IMR-90 (cell line): ENCODE measurements at places on chromosomes 2 and 18. TPM values are rescaled to one million over a fixed set of nuclear protein-coding genes. Genes with fewer than 3 reads are reported as not detected.
A peak's percentile ranks its signal among the peaks of the same experiment; 100 is the strongest.

GRCh38 chr2:161421686-161422085 lies 5.6 kb downstream of the TBR1 start:
- H3K4me1 ChIP-seq, result peaks cover 2% of the 10 kb centered on the region; the same call in 1 of the 2 replicates
- DNase-seq, result no peak
- H3K4me3 ChIP-seq, result no peak overlapping the region
- H3K27me3 ChIP-seq, result peaks cover 91% of the 10 kb centered on the region

DNA sequence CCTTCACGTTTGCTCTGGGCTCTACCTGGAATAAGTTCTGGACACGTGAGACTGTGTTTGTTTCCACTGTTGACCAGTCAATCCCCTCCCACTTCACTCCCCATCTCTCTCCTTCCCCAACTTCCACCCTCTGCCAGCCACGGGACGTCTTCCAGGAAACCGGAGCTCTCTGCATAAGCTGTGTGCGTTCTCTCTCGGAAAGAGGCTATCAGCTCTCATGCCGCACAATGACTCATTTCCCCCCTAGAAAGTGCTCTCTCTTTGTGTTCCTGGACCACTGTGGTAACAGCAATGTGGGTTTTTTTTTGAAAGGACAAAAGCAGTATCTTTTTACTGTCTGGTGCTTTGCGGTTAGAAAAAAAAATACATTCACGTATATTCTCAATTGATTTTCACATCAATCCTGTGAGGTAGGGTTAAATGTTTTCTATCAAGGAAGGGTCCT lies 10.2 kb downstream of the PROKR1 start:
- H3K4me3 ChIP-seq, result no peak overlapping the region
- no peak overlapping the region for H3K27ac ChIP-seq
- H3K36me3 ChIP-seq, result no peaks in the 10 kb centered on the region
- H3K4me1 ChIP-seq, result no peaks in the 10 kb centered on the region
- peaks cover 47% of the 10 kb centered on the region for H3K27me3 ChIP-seq

- H3K36me3 ChIP-seq, result no peaks in the 10 kb centered on the region
- no peaks in the 10 kb centered on the region for H3K4me1 ChIP-seq
- no peak overlapping the region for H3K27ac ChIP-seq
- no peak overlapping the region for H3K4me3 ChIP-seq
- H3K27me3 ChIP-seq, result no peaks in the 10 kb centered on the region
- DNase-seq, result no peak
Measured at GRCh38 chr2:153222231-153223165, 256.1 kb downstream of the RPRM start.

Gene TMBIM1
- 81.2 and 84.6 TPM in 2 replicates for polyA plus RNA-seq

GRCh38 chr2:71672826-71673795 lies 219.8 kb downstream of the DYSF start:
- no peak overlapping the region for H3K27ac ChIP-seq
- H3K4me1 ChIP-seq, result no peaks in the 10 kb centered on the region
- H3K36me3 ChIP-seq, result no peaks in the 10 kb centered on the region
- no peak overlapping the region for H3K4me3 ChIP-seq
- no peak for DNase-seq
- H3K27me3 ChIP-seq, result peaks cover 6% of the 10 kb centered on the region

Gene ASB18
- polyA plus RNA-seq, result not detected in 2 replicates

Gene TXNDC2
- polyA plus RNA-seq, result 0.16 TPM in 1 of 2 replicates, not detected in the other

DNA sequence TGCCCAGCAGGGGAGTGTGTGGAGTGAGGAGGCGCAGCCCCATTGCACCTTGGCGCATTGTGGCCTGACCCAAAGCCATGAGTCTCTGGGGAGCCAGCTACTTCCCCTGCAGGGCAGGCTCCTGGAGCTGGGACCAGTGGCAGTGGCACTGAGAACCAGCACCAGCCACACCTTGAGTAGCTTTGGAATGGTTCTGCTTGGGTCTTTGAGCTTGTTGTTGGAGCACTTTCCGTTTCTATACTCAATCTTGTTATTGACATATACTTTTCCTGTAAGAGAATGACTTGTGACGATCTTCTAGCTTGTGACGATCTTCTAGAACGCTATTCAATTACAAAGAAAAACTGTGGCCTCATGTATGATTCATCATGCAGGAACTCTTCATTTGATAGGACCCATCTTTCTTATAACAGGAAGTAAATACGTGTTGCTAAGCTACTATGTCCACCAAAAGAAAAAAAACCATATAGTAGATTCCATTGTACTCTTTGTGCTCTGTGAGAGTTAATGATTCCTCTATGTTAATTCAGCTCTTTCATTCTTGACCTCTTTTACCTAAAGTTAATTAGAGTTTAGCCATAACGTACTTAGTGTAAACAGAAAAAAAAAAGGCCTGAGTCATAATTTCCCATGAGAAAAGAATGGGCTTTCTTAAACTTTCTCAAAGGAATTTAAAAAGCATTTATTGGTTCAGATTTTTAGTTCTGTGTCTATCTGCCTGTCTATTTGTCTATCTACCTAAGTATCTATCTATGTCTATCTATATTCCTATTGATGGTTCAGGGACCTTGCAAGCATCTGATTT lies 113.1 kb downstream of the GATA6 start:
- H3K4me1 ChIP-seq, result peaks cover 8% of the 10 kb centered on the region
- no peak overlapping the region for H3K4me3 ChIP-seq
- peak overlapping the region; percentile 16; the same call in 1 of the 2 replicates for H3K27ac ChIP-seq
- peak; percentile 96 for DNase-seq
- no peaks in the 10 kb centered on the region for H3K36me3 ChIP-seq

Gene ZNF514
- 4.4 and 5.3 TPM in 2 replicates for polyA plus RNA-seq

- peaks cover 9% of the 10 kb centered on the region for H3K4me1 ChIP-seq
- peak; percentile 96 for DNase-seq
- H3K27me3 ChIP-seq, result no peaks in the 10 kb centered on the region
Measured at GRCh38 chr2:20141056-20141762, 83.7 kb downstream of the SDC1 start.

- H3K27ac ChIP-seq, result no peak overlapping the region
- no peak for DNase-seq
- peaks cover 29% of the 10 kb centered on the region for H3K27me3 ChIP-seq
- no peak overlapping the region for H3K4me3 ChIP-seq
Measured at GRCh38 chr18:23810396-23810795, 121.1 kb downstream of the LAMA3 start.

DNA sequence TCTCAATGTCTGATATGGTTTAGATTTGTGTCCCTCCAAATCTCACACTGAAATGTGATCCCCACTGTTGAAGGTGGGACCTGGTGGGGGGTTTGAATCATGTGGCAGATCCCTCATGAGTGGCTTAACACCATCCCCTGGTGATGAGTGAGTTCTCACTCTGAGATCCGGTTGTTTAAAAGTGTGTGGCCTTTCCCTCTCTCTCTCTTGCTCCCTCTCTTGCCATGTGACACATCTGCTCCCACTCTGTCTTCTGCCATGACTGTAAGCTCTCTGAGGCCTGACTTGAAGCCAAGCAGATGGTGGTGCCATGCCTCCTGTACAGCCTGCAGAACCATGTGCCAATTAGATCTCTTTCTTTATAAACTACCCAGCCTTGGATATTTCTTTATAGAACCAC lies 108.8 kb downstream of the RBMS1 start:
- H3K4me3 ChIP-seq, result no peak overlapping the region
- H3K36me3 ChIP-seq, result peaks cover 3% of the 10 kb centered on the region; the same call in 1 of the 2 replicates
- H3K4me1 ChIP-seq, result peaks cover 40% of the 10 kb centered on the region
- no peak for DNase-seq
- H3K27me3 ChIP-seq, result no peaks in the 10 kb centered on the region

DNA sequence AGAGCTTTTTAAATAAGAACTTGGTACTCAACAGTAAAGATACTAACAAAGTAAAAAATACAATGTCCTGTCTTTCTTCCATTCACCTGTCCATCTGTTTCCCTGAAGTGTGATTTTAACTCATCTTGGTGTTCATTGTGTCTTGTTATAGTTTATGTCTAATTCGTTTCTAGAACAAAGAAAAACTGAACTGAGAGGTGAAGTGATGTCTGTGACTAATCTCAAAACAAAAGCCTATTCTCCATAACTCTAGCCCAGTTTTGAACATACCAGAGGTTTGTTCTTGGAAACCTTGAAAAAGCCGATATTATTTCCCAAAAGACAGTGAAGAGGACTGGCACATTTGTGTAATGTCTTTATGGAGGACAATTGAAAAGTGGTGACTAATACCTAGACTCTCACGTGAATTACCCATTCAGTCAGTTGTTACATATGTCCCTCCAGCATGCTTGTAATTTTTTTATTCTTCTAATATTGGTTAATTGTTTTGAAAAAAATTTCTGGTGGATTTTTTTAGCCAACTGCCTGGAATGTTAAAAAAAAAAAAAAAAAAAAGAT lies 725.8 kb downstream of the SATB2 start:
- no peak for DNase-seq
- H3K27ac ChIP-seq, result no peak overlapping the region
- no peaks in the 10 kb centered on the region for H3K36me3 ChIP-seq

DNA sequence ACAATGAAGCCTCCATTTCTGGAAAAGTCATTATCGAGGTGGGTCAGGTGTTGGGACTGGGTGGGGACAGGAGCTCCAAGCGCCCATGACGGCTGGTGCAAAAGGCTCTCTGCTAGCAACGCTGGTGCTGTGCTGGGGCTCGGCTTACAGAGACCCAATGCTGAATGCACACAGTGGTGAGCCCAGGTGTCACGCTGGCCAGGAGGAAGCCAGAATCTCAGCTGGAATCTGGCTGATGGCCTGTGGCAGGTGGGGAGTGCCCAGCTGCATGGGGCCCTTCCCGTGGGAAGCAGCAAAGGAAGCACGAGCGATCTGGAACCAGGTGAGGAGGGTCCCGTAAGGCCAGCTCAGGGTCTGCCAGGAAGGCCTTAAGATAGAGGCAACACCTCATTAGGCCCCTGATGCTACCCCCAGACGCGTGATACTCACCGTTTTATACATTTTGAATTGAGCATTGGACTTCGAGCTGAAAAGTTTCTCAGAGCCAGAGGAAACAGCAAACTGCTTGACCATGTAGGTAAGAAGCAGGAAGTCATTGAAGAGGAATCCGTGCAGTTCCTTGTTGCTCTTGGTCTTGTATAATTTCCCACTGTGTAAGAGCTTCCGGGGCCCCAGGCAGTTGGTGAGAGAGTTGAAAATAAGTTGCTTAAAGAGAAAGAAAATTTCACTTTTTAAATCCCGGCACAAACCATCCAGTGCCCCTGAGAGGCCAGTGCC lies 34.7 kb downstream of the FAM228A start:
- H3K27ac ChIP-seq, result no peak overlapping the region
- DNase-seq, result no peak
- H3K27me3 ChIP-seq, result no peaks in the 10 kb centered on the region
- peaks cover 34% of the 10 kb centered on the region for H3K36me3 ChIP-seq

DNA sequence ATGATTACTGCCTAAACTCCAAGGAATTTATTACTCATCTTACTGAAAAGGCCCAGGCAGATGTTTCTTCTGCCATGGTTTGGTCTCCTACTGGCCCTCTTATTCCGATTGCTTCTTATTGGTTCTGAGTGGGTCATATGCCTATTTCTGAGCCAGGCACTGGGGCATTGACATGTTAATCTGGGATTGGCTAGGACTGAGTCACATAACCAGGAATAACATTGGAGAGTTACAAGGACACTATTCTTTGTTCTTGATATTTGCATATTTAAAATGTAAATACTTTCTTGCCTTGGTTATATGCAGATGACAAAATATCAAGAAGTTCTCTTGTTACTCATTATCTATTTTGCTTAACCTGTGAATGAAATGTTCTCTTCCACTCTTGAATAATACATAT lies 534.4 kb upstream of the SLC39A10 start:
- no peaks in the 10 kb centered on the region for H3K36me3 ChIP-seq
- DNase-seq, result no peak
- H3K27ac ChIP-seq, result no peak overlapping the region
- no peaks in the 10 kb centered on the region for H3K27me3 ChIP-seq

Gene GPBAR1
- polyA plus RNA-seq, result 0.13 and 0.21 TPM in 2 replicates

GRCh38 chr2:238763471-238763995 lies 84.4 kb upstream of the TWIST2 start:
- H3K27me3 ChIP-seq, result peaks cover 3% of the 10 kb centered on the region
- no peaks in the 10 kb centered on the region for H3K4me1 ChIP-seq
- no peaks in the 10 kb centered on the region for H3K36me3 ChIP-seq
- H3K27ac ChIP-seq, result no peak overlapping the region
- DNase-seq, result no peak

Gene ITSN2
- polyA plus RNA-seq, result 8.4 and 10.7 TPM in 2 replicates

DNA sequence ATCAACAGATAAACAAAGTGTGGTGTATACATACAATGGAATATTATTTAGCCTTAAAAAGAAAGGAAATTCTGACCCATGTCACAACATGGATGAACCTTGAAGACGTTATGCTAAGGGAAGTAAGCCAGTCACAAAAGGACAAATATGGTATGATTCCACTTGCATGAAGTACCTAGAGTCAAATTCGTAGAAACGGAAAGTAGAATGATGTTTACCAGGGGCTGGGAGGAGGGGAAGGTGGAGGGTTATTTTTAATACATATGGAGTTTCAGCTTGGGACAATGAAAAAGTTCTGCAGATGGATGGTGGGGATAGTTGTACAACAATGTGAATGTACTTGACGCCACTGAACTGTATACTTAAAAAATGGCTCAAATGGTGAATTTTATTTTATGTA lies 3.3 kb upstream of the DES start:
- no peak overlapping the region for H3K27ac ChIP-seq
- peaks cover 7% of the 10 kb centered on the region for H3K27me3 ChIP-seq
- DNase-seq, result no peak
- H3K4me3 ChIP-seq, result no peak overlapping the region
- peaks cover 5% of the 10 kb centered on the region; the same call in 1 of the 2 replicates for H3K4me1 ChIP-seq
- H3K36me3 ChIP-seq, result no peaks in the 10 kb centered on the region

- peaks cover 16% of the 10 kb centered on the region for H3K27me3 ChIP-seq
- H3K27ac ChIP-seq, result no peak overlapping the region
- no peaks in the 10 kb centered on the region for H3K36me3 ChIP-seq
- no peak overlapping the region for H3K4me3 ChIP-seq
- DNase-seq, result no peak
- H3K4me1 ChIP-seq, result no peaks in the 10 kb centered on the region
Measured at GRCh38 chr2:64300066-64300465, 153.9 kb upstream of the LGALSL start.

DNA sequence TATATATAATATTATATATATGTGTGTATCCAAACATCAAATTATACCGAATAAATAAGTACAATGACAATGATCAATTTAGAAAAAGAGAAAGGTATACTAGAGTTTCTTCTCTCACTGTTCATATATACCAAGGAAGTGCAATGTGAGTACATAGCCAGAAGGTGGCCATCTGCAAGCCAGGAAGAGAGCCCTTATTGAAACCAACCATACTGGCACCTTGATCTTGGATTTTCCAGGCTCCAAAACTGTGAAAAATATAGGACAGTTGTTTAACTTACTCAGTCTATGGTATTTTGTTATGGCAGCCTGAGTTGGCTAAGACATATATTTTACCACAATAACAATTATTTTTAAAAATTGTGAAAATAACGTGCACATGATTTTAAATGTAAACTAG lies 1490.2 kb upstream of the SLC39A10 start:
- H3K27me3 ChIP-seq, result no peaks in the 10 kb centered on the region
- DNase-seq, result no peak
- H3K36me3 ChIP-seq, result no peaks in the 10 kb centered on the region
- H3K4me3 ChIP-seq, result no peak overlapping the region
- no peaks in the 10 kb centered on the region for H3K4me1 ChIP-seq

- no peaks in the 10 kb centered on the region for H3K36me3 ChIP-seq
- H3K27ac ChIP-seq, result peak overlapping the region; percentile 32; the same call in 1 of the 2 replicates
- H3K4me1 ChIP-seq, result peaks cover 3% of the 10 kb centered on the region; the same call in 1 of the 2 replicates
- no peak overlapping the region for H3K4me3 ChIP-seq
- peak; percentile 67 for DNase-seq
Measured at GRCh38 chr18:6561420-6561861, 146.7 kb upstream of the L3MBTL4 start.
